ENCODE measurements at places on chromosomes 16 and 17.

DNA sequence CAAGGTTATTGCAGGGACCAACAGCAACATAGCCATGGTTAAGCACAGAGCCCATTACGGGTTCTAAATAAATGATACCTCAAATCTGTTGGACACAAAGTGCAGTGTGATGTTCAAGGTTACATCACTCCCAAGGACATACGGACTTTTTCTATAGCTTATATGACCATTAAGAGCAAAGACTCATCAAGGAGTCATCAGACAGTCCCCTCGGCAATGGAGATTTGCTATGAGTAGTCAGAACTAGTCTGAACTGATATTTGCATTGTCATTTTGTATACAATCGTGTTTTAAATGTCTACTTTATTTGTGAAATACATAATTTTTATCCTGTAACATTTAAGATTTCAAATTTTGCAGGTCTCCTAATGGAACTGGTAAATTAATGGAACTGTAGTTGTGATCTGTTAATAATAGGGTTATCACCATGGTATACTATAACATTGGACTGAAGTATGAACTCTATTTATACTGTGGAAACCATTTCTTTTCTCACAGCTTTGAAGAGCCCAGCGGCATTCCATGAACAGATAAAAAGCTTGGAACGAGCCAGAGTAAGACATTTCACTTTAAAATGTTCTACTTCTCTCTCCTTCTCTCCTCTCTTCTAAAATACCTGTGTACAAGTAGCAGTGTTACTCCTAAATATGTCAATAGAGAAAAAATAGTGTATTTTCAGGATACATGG, 140.9 kb downstream of the MRTFB start:
- no peak for DNase-seq

DNA sequence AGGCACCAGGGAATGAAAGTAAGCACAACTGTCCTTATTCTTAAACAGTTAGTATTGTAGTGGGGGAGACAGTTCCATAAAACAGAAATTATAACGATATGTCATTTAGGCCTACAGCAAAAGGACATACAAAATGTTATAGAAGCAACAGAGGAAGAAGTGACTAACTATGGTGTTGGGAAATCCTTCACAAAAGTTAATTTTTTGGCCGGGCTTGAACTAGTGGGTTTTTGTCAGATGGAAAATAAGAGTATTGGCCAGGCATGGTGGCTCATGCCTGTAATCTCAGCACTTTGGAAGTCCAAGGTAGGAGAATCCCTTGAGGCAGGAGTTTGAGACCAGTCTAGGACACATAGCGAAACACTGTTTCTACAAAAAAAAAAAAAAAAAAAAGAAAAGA, 127.8 kb downstream of the SSH2 start:
- DNase-seq = no peak

DNA sequence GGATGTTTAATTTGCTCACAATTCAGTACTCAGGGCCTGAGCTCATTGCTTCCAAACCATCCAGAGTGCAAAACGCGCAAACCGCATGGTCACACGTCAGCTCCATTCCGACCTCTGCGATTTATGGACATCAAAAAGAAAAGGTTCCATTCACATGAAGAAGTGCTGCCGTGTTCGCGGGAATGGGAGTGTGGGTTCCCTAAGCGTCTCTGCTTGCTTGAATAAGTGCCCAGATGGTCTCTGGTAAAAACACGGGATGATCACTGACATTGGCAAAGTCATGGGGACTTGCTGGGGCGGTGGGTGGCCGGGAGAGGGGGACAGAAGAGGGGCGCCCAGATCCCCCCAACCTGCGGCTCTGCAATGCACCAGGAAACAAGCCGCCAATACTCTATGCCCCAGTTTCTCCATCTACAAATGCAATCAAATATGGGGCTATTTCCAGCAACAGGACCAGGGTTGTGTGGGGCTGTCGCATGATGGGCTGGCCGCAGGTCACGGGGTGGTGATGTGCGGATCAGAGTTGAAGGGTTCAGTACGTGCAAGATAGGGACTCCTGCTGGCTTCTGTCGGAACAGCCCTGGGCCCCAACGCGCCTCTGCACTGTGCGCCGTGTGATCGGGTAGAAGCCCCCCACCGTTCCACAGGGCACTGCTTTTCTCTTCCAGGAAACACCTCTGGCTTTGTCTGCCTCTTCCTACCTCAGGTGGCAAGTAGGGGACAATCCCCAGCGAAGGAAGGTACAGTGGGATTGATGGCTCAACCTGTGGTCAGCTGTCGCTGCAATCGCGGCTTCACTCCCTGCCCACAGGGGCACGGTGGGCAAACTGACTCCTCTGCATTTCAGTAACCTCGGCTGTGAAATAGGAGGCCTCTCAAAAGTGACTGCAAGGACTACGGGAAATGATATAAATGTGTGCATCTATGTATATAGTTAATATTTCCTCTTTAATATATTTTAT, 11.2 kb downstream of the FOXF1 start:
- no peak for DNase-seq

DNA sequence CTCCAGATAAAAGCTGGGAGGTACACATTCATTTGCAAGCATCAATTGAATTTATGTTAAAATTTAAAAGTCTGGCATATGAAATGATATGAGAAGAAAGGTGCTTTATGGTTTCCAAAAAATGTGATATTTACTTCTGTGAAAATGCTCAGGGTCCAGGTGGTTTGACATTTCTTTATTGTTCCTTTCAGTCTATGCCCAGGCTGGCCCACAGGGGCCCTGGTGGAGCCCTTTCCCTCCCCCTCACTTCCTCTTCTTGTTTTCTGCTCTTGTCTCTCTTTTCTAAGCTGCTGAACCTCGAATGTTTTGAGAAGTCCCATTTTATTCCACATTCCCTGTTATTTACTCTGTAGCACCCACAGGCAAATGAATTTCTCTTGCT, 127.8 kb downstream of the HS3ST3B1 start:
- no peak for DNase-seq

- no peak for DNase-seq
Measured at GRCh38 chr16:31874366-31875111, 932 bp downstream of the ZNF267 start.

DNA sequence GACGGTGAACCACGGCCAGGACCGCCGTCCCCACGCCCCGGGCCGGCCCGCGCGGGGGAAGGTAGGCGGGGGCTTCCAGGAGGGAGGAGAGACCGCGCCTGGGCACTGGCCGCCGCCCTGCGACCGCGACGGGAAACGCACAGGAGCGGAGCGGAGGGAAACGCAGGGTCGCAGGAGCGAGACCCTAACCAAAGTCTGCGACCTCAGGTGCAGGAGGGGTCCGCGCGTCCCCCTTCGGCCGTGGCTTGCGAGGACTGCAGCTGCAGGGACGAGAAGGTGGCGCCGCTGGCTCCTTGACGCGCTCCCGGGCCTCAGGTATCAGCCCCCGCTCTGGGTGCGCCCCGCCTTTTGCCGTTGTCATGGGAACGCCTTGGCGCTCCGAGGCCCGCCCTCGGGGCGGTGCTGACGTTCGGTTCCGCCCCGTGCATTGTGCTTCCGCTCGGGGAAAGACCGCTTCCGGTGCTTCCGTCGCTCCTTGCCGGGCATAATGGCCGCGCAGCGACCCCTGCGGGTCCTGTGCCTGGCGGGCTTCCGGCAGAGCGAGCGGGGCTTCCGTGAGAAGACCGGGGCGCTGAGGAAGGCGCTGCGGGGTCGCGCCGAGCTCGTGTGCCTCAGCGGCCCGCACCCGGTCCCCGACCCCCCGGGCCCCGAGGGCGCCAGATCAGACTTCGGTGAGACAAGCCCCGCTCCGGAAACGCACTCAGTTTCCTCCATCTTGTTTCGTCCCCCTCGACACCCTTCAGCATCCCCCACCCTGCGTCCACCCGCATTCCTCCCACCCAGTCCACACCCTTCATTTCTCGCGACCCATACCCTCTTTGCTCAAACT, at the start of gene OVCA2:
Gene OVCA2, plus strand, starts transcription at position 462 of the 829 bp plus-strand sequence. Its CDS starts 26 bp downstream, at position 488.
- peak; percentile 97 for DNase-seq

GRCh38 chr16:57471852-57472664, 9.6 kb downstream of the POLR2C start:
- no peak for DNase-seq

DNA sequence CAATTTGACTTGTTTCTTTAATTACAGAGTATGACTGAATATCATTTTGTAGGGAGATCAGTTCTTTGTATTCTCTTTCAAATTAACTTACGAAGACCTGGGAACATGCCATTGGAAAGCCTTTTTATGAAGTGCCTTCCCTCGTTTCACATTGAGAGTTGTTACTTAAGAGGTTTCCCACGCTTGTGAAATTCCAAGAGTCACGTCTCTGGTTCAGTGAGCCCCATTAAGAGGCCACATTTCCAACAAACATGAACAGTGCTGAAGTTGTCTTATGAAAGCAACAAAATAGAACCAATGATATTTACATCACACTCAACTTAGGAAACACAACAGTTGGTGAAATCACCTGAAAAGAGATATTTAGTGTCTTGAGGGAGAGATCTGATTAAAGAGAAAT, 334.1 kb downstream of the TOX3 start:
- DNase-seq = no peak

- DNase-seq = no peak
Measured at GRCh38 chr17:48503747-48504146, 27.1 kb downstream of the HOXB1 start.

DNA sequence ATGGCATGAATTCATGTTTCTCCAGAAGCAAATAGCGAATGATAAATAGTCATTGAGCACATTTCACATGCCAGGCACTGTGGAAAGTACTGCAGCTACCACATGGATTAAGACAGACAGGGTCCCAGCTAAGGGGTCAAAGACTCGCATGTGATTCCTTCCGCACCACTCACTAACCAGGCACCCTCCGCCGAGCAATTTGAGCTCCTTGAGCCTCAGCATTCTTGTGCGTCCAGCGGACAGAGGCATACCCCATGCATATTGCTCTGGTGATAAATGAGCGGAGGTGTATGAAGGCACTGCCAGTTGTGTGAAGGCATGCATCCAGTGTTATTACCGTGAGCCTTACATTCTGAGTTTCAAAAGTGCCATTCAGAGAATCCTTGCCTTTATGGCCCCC, 358.7 kb downstream of the HS3ST4 start:
- DNase-seq = no peak

DNA sequence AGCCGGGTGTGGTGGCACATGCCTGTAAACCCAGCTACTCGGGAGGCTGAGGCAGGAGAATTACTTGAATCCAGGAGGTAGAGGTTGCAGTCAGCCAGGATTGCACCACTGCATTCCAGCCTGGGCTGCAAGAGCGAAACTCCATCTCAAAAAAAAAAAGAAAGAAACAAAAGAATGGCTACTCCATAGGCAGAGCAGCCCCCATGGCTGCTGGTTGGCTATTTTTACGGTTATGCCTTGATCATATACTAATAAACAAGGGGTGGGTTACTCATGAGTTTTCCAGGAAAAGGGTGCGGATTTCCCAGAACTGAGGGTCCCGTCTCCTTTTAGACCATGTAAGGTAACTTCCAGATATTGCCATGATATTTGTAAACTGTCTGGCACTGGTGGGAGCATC, 76.2 kb upstream of the TMEM97 start:
- no peak for DNase-seq

DNA sequence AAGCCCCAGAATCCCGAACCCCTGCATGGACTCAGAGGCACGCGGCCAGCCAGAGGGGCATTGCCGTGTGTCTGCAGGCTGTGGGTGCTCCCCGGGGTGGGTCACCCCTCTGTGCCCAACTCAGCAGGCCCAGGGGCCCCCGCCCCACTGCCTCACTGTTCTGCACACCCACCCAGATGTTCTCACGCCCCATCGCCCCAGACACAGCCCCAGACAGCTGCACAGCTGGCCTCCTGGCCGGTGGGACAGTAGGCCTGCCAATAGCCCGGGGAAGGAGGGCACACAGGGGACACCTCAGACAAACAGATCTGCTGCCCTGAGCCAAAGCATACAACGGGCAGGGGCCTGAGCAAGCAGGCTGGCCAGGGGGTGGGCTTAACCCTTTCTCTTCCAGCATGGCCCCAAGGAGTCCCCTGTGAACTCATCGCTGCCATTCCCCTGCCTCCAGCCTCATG, 27.6 kb upstream of the NXPH3 start:
- DNase-seq = no peak

DNA sequence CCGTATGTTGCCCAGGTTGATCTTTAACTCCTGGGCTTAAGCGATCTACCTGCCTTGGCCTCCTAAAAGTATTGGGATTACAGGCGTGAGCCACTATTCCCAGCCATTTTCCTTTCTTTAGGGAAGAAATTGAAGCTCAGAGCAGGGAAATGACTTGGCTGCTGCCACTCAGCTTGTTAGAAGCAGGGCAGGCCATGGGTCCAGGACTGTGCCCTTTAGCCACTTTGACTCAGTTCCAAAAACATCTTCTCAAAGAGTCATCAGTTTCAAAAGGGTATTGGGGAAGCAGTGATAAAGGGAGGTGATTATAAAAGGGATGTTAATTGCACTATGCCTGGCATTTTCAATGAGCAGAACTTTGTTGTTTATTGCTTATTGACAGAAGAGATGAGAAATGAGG, 402.8 kb downstream of the SNX29 start:
- no peak for DNase-seq

- DNase-seq = no peak
Measured at GRCh38 chr16:26976873-26977272, 89.9 kb upstream of the C16orf82 start.

GRCh38 chr17:27810211-27810901, 10.0 kb upstream of the NOS2 start:
- DNase-seq = no peak

- DNase-seq = no peak
Measured at GRCh38 chr16:89484923-89485679, 5.3 kb downstream of the ANKRD11 start.

DNA sequence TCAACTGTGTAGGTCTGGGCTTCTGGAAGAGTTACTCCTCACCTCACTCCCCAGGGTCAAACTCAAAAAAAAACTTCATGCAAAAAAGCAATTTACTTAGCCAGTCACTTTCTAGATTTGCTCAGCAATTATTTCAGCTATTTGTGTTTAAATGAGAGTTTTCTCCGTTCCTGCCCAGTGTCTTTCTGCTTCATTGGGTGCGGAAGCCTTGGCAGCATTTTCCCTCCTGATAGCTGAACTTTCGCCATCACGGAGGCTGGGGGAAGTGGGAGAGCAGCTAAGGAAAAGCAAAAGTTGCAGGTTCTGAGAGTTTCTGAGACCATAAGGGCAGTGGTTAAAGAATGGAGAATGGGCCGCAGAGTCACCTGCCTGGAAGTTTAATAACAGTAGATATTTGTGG, 287.1 kb upstream of the DYNLRB2 start:
- no peak for DNase-seq

DNA sequence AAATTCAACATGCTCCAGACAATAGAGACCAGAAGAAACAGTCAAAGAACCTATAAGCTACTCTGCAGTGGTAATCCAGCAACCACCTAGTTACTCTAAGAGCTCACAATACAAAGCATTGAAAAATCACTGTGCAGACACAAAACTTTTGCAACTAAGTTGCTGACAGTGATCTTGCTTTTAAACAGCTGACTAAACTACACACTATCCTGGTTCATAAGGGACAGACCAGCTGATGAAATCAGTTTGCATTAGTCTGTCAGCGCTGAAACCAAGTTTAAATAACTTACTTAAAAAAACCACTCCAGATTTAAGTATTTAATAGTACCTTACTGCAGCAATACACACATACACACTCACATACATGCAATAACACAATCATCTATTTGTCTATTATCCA, 4.6 kb downstream of the VEZF1 start:
- no peak for DNase-seq

GRCh38 chr16:19694989-19695388, 23.0 kb downstream of the KNOP1 start:
- DNase-seq = no peak

- DNase-seq = no peak
Measured at GRCh38 chr17:28720247-28720996, 637 bp downstream of the RPL23A start.

GRCh38 chr17:78359321-78359996, 418 bp downstream of the SOCS3 start:
- DNase-seq = no peak

- no peak for DNase-seq
Measured at GRCh38 chr17:81641825-81642489, 5.0 kb downstream of the TSPAN10 start.
